Thymus (tissue), 14 donors: ENCODE measurements at places on chromosomes 11 and 22. TPM values are rescaled to one million over a fixed set of nuclear protein-coding genes. Genes with fewer than 3 reads are reported as not detected.

DNA sequence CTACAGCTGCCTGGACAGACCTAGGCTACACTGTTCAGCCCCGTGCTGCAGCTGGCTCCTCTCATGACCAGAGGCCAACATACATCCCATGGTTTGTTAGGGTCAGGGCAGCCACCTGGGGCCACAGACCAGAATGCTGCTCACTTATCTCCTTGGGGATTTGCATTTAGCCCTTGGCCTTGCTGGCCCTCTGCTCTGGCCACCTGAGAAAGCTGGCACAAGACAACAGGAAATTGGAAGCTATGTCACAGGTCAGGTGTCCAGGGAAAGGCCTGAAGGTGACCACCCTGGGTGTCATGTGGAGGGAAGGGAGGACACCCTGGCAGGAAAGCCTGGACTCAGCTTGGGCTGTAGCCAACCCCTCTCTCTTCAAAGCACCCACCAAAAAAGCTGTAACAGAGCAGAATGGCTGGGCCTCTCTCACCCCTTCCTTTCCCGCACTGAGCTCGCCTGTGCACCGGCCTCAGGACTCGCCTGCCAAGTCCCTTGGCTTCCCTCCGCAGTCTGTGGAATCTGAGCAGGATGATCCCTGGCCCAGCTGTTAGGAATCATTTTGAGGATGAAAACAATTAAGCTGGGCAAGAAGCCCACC, 86.3 kb downstream of the SNX19 start:
- H3K36me3 ChIP-seq, result no peaks in the 10 kb centered on the region
- H3K27ac ChIP-seq, result peak overlapping the region; percentile 43
- H3K27me3 ChIP-seq, result no peaks in the 10 kb centered on the region
- DNase-seq, result no peak
- no peak overlapping the region for H3K4me3 ChIP-seq
- H3K4me1 ChIP-seq, result no peaks in the 10 kb centered on the region

DNA sequence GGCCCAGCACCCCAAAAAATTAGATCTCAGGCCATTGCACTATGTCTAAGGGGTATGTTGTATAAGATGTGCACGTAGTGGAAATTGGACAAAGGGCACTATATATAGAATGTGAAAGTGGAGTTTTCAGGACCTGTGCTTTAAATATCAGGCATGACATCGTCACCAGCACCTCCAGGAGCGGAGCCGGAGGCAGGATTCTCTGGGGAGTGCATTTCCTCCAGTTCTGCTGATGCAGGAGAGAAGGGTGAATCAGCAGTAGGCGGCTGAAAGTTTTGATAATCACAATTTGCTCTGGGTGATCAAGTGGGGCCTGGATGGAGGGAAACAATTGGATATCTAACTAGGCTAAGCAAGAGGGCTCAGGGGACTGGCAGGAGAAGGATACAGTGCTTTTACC, 69.1 kb upstream of the NTM start:
- no peak overlapping the region for H3K4me3 ChIP-seq
- no peak overlapping the region for H3K27ac ChIP-seq
- DNase-seq, result no peak

- no peaks in the 10 kb centered on the region for H3K27me3 ChIP-seq
- peak; percentile 35 for DNase-seq
- no peaks in the 10 kb centered on the region for H3K4me1 ChIP-seq
- no peaks in the 10 kb centered on the region for H3K36me3 ChIP-seq
Observed at GRCh38 chr11:84564180-84564866, 1062.8 kb downstream of the DLG2 start.

GRCh38 chr22:48143856-48144255, 1381.4 kb downstream of the TBC1D22A start:
- H3K36me3 ChIP-seq, result no peaks in the 10 kb centered on the region
- peaks cover 51% of the 10 kb centered on the region for H3K4me1 ChIP-seq
- no peaks in the 10 kb centered on the region for H3K27me3 ChIP-seq
- no peak for DNase-seq

The ZBTB16 gene
- total RNA-seq, result 5.7 TPM

The COMT gene
- 53.6 TPM for total RNA-seq

The IRAG1 gene
- total RNA-seq, result 1.7 TPM
